GM23338 (cell line): ENCODE measurements at places on chromosomes 13 and 19. TPM values are rescaled to one million over a fixed set of nuclear protein-coding genes. Genes with fewer than 3 reads are reported as not detected.

The ERFL gene
- total RNA-seq: 0.69 TPM in 1 of 2 replicates, not detected in the other

The IGFL4 gene
- total RNA-seq: 0.87 and 1.0 TPM in 2 replicates

The IGFL2 gene
- not detected in 2 replicates for total RNA-seq

The GTF2F1 gene
- 44.4 and 65.5 TPM in 2 replicates for total RNA-seq

The KASH5 gene
- not detected in 2 replicates for total RNA-seq

The SIGLEC14 gene
- not detected in 2 replicates for total RNA-seq

The ACER1 gene
- total RNA-seq: not detected in 2 replicates

The FUT1 gene
- total RNA-seq: 20.3 and 20.8 TPM in 2 replicates

The SPRED3 gene
- total RNA-seq: 3.9 TPM in 2 replicates

The RNF17 gene
- not detected in 2 replicates for total RNA-seq

The TSKS gene
- not detected in 2 replicates for total RNA-seq

The NANOS3 gene
- total RNA-seq: not detected in 2 replicates

The ZNF85 gene
- 28.8 and 42.6 TPM in 2 replicates for total RNA-seq

The EDNRB gene
- total RNA-seq: 28.9 and 29.2 TPM in 2 replicates
